ENCODE measurements at places on chromosomes 1 and 21. TPM values are rescaled to one million over a fixed set of nuclear protein-coding genes. Genes with fewer than 3 reads are reported as not detected.

GJA8 gene
- not detected for total RNA-seq

CBS gene
- 4.2 TPM for total RNA-seq

CR1L gene
- not detected for total RNA-seq

AMPD2 gene
- 38.5 TPM for total RNA-seq

SEMA4A gene
- 18.7 TPM for total RNA-seq

KCNE1 gene
- total RNA-seq, result 2.2 TPM

PARS2 gene
- 5.2 TPM for total RNA-seq

CD244 gene
- total RNA-seq, result 2.0 TPM

CYP4Z1 gene
- total RNA-seq, result 1.2 TPM

DIO1 gene
- total RNA-seq, result not detected

GRCh38 chr1:31748365-31748764 lies 15.8 kb downstream of the ADGRB2 start:
- DNase-seq, result no peak

DNA sequence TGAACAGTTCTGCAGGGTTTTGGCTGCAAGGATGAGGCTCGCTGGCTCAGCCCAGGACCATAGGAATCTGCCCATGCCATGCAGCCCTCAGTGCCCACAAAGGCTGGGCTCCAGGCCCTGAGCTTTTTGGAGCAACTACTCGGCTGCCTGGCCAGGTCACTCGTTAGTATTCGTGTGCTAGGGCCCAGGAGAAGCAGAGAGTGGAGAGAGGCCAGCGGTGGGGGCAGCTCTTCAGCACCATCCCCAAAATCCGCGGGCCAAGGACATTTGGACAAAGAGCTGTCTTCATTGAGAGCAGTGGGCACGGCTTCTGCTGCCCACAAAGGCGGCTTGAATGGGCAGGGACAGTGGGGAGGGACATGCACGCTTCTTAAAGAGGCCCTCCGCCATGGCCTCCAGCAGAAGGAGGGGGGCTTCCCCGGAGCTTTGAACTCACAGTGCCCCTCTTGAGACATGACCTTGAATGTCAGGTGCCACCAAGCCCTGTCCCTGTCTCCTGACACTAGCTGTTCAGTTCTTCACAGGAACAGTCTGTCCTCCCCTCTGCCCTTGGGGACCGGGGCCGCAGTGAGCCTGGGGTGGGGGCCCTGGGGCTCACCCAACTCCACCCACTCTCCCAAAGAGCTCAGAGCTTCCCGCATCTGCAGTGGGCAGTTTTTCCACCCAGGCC lies 106.1 kb upstream of the ARHGEF16 start:
- no peak for DNase-seq

DNA sequence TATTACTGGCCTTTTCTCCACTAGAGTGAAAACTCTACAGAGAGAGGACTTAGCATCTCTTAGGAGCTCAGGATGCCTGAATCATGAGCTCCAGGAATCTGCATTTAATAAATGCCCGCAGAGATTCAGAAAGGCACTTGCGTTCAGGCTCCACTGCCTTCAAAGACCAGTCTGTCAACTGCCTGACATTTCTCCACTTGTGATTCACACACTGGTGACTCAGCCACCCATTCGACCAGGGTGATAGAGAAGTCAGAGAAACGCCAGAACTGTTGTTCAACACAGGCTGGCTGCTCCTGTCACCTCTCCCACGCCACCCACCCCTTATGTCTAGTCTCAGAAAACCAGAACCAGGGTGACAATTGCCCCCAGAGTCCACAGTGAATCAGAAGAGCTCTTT lies 26.9 kb upstream of the LBR start:
- DNase-seq, result no peak

DNA sequence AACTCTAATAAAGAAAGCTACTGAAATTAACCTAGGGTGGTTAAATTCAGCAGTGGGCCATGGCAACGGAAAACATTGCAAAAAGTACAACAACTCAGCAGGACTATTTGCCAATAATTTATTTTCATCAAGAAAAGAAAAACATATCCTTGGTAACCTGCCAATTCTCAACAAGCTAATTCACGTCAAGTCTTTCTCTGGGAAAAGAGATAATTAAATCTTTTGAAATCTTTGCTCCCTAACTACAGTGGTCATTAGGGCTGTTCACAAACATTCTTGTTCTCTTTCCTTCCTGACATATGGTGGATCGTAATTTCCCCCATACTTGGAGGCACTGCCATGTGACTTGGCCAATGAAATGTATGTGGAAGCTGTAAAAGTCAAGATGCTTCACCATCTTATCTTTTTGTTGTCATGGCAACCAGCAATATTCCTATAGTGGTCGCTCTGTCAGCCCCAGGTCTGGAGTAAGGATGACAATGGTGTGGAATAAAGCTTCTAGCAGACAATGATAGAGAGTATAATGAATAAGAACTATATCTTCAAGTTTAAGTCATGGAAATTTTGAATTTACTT lies 29.6 kb upstream of the ZNF326 start:
- DNase-seq, result no peak

DNA sequence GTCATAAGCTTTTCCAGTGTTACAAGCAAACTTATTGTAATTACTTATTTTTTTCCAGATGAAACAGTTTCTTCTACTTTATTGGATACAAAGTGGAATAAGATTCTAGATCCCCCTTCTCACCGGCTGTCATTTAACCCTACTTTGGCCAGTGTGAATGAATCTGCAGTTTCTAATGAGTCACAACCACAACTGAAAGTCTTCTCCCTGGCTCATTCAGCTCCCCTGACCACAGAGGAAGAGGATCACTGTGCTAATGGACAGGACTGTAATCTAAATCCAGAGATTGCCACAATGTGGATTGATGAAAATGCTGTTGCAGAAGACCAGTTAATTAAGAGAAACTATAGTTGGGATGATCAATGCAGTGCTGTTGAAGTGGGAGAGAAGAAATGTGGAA lies 95.5 kb downstream of the ZFYVE9 start:
- DNase-seq, result no peak

GRCh38 chr1:188170411-188170810 lies 1341.7 kb downstream of the PLA2G4A start:
- no peak for DNase-seq

GRCh38 chr1:11078631-11079030 lies 18.8 kb upstream of the SRM start:
- no peak for DNase-seq

DNA sequence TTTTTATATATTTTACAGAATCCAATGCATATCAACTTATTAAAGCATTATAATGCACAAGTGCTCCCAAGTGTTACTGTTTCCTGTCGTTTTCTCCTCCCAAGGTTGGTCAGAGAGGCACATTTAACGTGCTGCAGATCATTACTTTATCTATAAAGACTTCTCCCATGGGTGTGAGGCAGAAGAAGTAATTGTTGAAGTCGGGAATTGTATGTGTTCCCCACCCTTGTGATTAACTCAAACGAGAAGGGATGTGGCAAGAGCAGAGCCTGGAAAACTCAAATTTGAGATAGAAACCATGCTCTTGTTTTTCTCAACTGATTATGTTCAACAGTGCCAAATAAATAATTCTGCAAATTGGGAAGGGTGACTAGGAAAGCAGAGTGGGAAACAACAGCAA lies 412.5 kb upstream of the ADAMTS5 start:
- DNase-seq, result no peak

DNA sequence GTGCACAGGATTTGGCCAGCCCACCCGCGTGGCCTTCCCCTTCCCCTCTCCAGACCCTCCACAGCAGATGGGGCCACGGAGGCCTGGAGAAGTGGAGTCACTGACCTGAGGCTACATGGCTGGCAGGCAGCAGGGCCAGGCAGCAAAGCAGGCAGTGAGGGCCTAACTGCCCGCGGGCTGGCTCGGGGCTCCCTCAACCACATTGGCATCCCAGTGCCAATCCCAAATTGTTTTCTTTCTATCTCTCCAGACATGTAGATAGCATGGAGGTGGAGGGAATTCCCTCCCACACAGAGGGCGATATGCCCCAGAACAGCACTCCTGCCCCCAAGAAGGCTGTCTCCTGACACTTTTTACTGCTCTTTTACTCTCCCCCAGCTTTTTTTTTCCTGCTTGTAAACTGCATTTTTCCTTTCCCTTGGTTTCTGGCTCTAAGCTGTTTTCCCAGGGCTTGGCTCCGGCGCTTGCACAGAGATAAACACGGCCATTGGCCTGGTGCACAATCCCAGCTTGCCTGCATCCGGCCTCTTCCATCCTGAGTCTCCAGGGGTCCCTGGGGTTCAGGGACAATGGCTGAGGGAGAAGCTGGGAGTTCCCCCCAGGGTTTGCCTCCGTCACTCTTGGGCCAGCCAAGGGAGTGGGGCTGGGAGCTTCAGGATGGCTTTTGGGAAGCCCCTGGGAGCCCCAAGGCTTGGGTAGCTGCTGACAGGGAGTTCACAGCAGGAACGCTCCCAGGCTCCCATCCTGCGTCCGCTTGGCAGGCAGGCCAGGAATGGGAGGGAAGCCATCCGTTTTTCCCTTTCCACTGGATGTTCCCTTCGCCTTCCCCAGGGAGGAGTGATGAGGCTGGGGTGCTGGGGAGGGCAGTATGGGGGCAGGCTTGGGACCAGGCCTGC lies 7.0 kb downstream of the EPHX1 start:
- peak; percentile 91 for DNase-seq

DNA sequence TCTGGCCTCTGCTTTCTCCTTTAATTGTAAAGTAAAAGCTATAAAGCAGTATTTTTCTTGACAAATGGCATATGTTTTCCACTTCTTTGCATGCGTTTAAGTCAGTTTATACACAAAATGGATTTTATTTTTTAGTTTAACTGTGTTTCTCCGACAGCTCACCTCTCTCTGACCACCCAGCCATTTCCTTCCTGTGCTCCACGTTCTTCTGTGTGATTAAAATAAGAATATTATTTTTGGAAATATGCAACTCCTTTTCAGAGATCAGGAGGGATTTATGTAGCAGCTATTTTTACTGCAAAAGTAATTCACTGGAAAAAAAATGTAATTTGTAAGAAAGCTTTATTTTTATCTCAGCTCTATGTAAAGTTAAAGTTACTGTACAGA lies 18.0 kb downstream of the ETS2 start:
- no peak for DNase-seq

GRCh38 chr21:39529026-39529425 lies 77.3 kb downstream of the SH3BGR start:
- DNase-seq, result no peak

GRCh38 chr1:221865808-221866207 lies 123.9 kb upstream of the DUSP10 start:
- DNase-seq, result no peak

DNA sequence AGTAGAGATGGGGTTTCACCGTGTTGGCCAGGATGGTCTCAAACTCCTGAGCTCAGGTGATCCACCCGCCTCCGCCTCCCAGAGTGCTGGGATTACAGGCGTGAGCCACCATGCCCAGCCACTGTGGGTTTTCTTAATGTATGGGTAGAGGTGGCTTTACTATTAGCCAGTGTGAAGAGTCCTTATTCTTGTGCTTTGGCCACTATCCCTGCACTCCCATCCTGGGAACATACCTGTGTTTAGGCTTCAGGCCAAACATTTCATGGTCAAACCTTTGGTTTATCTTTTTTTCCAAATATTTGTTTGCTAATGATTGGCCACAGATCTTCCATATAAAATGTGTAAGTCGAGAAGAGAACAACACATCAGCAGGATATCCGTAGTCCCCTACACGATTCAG lies 16.5 kb downstream of the FMO5 start:
- no peak for DNase-seq

DNA sequence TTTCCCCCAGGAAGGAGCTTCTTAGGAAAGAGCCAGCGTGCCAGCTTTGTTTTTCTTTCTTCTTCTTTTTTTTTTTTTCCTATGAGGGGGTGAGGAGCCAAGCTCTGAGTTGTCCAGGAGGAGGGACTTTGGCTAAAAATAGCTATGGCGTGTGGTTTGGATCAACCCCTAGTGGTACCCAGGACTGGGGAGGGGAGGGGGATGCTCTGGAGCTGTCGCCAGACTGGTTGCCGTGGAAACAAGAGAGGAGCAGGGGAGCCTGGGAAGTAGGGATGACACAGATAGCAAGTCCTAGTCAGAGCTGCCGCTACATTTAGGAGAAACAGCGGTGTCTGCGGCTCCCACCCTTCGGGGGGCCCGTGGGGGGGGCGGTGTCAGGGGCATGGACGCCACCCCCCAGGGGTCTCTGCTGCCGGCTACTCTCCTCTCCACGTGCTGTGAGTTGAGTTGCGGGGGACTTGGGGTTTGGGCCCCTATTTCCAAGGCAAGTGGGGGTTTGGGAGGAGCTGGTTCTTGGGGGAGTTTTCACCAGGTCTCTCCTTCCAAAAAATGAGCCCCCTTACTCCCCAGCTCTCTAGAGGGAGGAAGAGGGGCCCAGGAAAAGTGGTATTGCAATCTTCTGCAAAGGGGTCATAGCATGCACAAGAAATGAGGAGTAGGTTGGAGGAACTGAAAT lies at the start of gene KCNJ9:
KCNJ9 (plus strand) TSS at position 278 of the 676 bp plus-strand sequence. CDS start 2,493 bp downstream, outside the sequence.
- DNase-seq, result no peak

- DNase-seq, result no peak
Measured at GRCh38 chr1:96281491-96281890, 440.1 kb upstream of the PTBP2 start.

DNA sequence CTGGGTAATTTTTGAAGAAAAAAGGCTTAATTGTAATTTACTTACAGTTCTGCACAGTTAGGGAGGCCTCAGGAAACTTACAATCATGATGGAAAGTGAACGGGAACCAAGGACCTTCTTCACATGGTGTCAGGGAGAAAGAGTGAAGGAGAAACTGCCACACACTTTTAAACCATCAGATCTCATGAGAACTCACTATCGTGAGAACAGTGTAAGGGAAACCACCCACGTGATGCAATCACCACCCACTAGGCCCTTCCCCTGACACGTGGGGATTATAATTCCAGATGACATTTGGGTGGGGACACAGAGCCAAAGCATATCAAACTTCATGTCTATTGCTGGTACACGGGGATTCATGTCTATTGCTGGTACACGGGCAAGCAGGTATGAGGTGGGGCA lies 5.3 kb upstream of the SFT2D2 start:
- DNase-seq, result no peak

All from vagina (tissue), 2 donors.